Activated CD8-positive, alpha-beta memory T cell treated with anti-CD3 and anti-CD28 coated beads for 24 hours (primary cell): ENCODE measurements at places on chromosomes 7 and 10.

- no peak for DNase-seq
Measured at GRCh38 chr10:130072247-130072646, 38.4 kb downstream of the C10orf143 start.

DNA sequence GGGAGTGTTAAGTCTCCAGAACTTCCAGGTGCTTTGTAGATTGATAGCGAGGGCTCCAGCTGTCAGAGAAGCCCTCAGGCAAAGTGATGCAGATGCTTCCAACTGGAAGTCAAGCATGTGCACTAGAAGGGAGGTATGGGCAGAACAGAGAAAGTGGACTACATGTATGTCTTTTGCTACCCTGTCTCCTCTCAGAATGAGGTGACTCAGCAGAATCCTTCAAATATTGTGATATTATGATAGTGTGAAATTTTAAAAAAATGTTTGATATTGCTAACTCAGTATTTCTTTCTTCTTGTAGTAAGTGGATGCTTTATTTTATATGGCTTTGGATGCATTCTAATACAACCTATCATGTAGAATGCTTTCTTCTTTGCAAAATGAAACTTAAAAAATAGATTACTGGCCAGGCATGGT is 138.9 kb upstream of the SVIL start:
- no peak for DNase-seq

DNA sequence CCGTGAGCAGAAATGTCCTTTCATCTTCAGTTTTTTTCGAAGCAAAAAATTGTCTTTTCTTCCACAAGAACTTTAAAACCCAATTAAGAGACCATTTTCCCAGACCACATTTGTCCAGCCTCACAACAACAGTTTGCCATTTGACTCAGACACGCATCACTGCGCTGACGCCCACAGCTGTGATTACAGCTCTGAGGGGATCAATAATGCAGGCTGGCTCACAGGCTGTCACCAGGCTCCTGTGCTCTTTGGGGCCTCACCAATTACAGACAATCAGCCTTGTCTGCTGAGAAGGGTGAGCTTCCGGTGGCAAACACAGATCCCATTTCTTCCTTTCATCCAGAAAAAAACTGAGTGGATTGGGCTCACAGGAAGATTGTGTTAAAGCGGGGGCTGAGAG is 33.3 kb downstream of the DDC start:
- DNase-seq: no peak

- no peak for DNase-seq
Measured at GRCh38 chr10:129689671-129690071, 222.6 kb downstream of the MGMT start.

DNA sequence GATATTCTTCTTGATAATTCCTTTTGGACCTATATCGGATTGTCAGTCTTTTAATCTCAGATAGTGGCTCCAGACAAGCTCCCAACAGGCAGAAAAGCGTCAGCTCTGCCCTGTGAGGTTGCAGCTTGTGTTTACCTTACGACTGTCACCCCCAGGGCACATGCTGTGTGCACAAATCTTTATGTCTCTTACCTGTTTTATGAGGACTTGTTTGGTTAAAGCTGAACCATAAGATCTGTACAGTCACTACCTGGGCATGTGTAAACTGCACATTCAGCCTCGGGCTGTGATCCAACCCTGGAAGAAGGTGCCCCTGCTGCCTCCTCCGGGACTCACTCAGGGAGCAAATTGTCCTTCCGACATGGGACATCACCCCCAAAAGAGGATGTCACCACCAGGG is 119.8 kb downstream of the GALNT17 start:
- no peak for DNase-seq

DNA sequence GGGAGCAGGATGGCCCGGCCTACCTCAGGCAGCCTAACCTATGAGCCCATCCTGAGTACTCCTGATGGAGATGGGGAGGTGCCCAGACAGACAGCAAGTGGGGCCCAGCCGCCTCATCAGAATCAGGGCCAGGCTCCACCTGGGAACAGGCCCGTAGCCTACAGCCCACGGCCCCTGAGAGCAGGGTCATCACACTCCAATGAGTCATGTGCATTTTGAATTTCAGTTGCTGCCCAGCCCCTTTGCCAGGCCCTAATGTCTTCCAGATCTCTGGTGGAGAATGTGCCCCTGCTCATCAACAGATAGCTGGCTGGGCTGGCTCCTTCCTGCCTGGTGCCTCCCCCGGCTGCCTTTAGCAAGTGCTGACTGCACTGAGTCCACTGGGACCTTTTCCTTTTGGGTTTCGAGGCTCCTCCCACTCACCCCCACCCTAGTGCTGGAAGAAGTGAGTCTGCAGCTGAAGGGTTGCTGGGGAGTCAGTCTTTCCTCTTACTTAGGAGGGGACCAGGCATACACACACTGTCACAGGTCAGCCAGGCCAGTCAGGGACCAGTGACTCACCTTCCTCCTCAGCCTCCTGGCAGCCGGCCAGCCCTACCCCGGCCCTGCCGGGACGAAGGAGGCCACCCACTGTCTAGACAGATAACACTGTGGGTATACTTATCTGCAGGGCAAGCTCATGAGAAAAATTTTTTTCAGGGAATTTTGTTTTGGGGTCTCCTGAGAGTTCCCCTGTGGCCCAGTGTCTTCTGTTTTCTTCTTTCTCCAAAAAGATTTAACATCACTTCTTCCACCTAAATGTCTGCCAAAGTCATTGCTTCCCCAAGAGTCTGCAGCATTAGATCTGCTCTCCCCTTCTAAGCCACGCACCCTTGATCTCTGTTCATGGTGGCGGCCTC is 9.1 kb upstream of the ASIC3 start:
- DNase-seq: peak; percentile 87

GRCh38 chr7:142452791-142453190 is 194.9 kb upstream of the PRSS58 start:
- peak; percentile 33 for DNase-seq

DNA sequence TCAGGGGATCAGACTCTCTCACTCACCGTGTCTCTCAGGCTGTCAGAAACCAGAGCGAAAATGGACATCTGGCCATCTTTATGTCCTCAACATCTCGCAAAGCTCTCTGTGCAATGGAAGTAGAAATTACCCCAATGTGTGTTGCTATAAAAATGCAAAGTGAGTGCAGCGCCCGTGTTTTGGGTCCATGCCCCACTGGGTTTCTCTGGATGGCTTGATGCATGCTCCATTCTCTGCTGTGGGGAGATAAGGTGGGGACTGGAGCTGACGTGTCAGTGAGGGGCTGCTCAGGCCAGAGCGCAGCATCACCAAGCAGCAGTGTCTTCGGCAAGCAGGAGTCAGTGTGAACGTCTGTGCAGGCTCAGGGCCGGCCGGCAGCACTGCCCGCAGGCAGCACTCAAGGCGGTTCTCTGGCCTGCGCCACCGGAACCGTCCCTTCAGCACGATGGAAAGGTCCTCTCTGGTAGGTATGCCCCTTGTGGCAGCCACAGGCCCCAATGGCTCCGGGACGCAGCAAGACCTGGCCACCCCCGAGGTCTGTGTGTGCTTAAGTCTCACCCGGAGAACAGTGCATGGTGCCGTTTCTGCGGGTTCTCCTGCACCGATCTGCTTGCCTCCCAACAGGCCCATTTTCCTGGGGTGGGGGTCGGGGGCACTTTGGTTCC is 30.2 kb downstream of the WDR86 start:
- DNase-seq: no peak

- no peak for DNase-seq
Measured at GRCh38 chr7:32586291-32587221, 91.3 kb downstream of the AVL9 start.

- DNase-seq: no peak
Measured at GRCh38 chr7:154910125-154910524, 92.8 kb downstream of the PAXIP1 start.

- DNase-seq: no peak
Measured at GRCh38 chr10:101394524-101395133, 40.7 kb downstream of the BTRC start.

DNA sequence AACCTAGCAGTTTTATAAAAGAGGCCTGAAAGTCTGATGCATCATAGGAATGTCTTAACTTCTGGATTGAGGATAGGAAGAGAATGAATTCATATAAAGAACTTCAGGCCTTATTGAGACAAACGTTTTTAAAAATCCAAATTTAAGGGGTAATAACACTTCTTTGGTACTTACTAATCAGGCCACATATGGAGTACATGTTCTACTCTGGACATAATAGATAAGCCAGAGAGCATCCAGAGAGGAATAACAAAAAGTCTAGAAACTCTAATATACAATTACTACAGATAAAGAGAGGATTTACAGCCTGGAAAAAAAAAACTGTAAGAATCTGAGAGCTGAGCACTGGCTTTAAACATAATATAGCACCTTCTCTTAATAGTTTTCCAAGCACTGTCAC is 2.9 kb downstream of the MTPAP start:
- DNase-seq: no peak

DNA sequence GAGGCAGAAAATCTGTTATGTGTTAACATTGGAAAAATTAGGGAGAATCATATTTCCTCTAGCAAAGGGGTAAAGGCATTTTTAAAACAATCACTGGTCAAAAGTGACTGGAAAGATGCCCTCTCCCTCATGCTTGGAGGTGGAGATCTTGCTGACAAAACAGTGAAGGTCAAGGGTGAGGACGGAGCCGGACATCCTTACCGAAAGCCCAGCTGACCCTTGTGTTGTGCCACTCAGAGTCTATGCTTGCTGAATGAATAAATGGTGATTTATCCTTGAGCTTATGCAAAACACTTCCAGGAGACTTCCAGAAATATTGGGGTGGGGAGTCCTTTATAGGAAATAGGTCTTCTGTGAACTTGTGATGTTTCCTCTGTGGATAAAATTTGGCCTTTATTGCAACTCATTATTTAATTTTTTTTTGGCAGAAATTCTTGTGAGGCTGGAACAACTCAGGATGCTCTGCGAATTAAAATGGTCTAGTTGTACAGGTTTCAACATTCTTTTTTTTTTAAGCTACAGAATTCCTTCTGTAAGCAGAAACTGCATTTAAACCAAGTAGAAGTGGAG is 28.3 kb upstream of the ELMO1 start:
- DNase-seq: no peak

DNA sequence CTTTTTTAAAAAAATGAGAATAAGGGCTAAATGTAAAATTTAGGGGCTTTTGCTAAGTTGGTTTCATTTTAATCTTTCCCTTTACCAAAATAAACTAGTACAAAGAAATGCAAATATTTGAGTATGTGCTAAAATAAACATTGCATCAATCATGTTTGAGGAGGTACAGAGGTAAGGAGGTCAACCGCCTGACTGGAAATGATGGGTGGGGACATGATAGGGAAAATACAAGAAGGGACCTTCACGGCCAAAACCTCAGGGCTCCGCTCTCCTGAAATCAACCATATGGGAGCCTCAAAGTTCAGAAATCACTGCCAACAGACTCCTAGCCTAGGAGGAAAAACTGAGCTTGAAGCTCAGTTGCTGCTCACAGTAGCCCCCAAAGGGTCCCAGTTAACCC is 207.6 kb downstream of the AHR start:
- no peak for DNase-seq
